Hematopoietic multipotent progenitor cell treated with erythropoietin and hydrocortisone succinate and interleukin-3 and kit ligand, for 4 days (in vitro differentiated cells): ENCODE measurements at places on chromosomes 7 and 10.

- DNase-seq: no peak
Observed at GRCh38 chr7:22181663-22182062, 175.3 kb downstream of the RAPGEF5 start.

- no peak for DNase-seq
Observed at GRCh38 chr10:50400694-50401093, 149.4 kb upstream of the ASAH2 start.

DNA sequence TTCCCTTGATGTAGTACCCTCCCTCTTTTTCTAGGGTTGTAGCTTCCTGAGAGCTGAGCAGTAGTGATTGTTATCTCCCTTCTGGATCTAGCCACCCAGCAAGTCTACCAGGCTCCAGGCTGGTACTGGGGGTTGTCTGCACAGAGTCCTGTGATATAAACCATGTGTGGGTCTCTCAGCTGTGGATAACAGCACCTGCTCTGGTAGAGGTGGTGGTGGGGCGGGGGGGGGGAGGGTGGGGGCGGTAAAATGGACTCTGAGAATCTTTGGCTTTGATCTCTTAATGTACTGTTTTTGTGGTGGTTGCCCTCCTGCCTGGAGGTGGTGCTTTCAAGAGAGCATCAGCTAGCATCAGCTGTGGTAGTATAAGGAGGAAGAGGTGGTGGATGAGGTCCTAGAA lies 302.0 kb upstream of the CHRM2 start:
- no peak for DNase-seq

- no peak for DNase-seq
Observed at GRCh38 chr10:5268743-5269142, 72.1 kb downstream of the AKR1C4 start.

- DNase-seq: peak; percentile 87
Observed at GRCh38 chr7:121107923-121108498, 119.5 kb downstream of the CPED1 start.

- no peak for DNase-seq
Observed at GRCh38 chr10:103836861-103837260, 18.5 kb downstream of the SH3PXD2A start.

DNA sequence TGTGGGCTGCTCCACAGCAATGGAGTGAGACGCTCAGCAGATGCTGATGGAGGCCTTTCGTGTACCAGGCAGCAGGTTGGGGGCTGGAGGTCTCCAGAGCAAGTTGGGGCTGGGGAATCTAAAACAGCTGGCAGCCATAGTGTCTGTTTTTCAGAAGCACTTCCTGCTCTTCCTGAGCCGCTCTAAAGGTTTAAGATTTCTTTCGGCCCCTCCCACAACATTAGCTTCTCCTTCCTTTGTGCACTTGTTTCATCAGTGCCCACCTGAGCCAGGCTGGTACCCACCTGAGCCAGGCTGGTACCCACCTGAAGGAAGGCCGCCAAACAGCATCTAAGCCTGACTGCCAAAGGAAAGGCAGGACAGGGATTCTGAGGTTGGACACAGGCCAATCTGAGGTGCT lies 18.4 kb upstream of the WAPL start:
- no peak for DNase-seq

DNA sequence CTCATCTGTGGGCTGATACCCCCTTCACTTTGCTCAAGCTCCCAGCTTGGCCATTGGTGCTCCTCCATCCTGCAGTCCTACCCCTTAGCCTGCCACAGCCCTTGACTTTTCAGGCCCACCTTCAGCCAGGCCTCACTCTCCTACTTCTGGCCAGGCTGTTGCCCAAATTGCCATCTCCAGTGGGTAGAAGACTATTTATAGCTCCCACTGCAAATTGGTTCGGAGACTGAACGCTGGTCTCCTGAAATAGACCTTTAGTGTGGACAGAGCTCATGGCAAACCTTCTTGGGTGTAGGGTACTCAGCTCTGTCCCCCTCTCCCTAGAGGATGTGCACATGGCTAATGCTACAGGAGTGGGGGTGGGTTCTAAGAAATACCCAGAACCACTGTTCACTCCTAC lies 697.8 kb downstream of the LRMDA start:
- no peak for DNase-seq

DNA sequence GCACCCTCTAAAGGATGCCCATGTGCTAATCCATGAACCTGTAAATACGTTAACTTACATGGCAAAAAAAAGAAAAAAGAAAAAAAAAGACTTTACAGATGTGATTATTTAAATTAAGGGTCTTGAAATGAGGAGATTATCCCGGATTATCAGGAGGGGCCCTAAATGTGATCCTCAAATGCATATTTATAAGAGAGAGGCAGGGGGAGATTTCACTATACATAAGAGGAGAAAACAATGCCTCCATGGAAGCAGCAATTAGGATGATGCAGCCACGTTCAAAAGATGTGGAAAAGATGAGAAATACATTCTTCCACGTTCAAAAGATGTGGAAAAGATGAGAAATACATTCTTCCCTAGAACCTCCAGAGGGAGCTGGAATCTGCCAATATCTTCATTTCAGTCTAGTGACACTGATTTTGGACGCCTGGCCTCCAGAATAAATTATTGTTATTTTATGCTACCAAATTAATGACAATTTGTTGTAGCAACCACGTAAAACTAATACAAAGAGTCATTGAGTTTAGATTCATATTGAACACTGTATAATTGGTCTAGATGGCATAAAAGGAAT lies 328.4 kb upstream of the GNAI1 start:
- DNase-seq: peak; percentile 5

GRCh38 chr10:61076572-61077114 lies 132.7 kb upstream of the RHOBTB1 start:
- DNase-seq: peak; percentile 13

- no peak for DNase-seq
Observed at GRCh38 chr10:102420181-102420713, 389 bp upstream of the FBXL15 start.

DNA sequence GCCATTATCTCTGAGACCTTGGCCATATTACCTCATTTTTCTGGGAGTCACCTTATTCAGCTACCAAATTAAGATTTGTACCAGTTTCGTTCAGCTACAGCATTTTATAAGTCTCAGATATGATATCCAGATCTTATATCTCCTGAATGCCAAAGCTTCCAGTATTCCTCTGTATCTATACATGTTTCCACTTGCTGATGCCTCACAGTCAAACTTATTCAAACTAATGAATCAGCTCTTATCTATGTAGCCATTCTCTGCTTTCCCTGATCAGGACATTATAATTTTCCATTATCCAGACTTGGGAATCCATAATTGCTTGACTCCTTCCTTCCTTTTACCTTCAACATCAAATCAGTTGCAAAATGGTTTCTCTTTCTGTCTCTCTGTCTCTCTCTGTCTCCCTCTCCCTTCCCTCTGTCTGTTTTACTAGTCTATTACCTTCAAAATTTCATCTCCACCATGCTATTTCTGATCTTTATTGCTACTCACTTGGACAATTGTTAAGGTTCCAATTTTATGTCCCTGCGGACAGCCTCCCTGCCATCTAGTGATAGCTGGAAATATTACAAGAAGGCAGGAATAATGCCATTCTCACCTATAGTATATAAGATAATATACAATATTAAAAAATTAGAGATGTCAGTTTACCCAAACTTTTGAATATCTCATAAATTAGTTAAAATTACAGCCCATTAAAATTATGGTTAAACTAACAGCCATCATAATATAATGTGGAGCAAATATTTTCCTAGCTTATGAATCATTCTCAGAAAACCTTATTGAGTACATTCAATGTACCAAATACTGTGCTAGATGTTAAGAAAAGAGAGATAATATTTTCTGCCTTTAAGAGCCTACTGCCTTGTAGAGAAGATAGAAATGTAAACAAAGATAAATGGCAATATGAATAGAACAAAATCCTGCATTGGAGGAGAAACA lies 89.8 kb downstream of the PCLO start:
- DNase-seq: no peak

GRCh38 chr7:131110297-131111080 lies 217.2 kb upstream of the MKLN1 start:
- DNase-seq: no peak

- no peak for DNase-seq
Observed at GRCh38 chr10:121851786-121852185, 76.0 kb downstream of the ATE1 start.

DNA sequence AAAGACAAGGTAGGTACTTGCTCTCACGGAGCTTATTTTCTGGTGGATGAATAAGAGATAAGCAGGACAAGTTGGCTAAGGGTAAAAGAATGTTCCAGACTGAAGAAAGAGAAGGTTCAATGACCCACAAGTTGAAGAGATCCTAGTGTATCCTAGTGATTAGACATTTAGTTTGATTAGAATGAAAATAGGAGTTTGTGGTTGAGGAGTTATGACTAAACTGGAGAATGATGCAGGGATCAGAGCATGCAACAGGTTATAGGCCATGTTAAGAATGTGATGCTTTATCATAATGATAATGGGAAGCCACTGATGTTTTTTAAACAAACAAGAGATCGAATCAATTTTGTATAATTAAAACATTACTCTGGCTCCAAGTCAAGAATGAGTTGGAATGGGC lies 357.2 kb downstream of the HPSE2 start:
- no peak for DNase-seq

GRCh38 chr7:87151729-87152111 lies 533 bp upstream of the DMTF1 start:
- no peak for DNase-seq
